ENCODE measurements at places on chromosomes 3 and 15.

- DNase-seq: no peak
Measured at GRCh38 chr15:85652457-85652856, 142.3 kb downstream of the KLHL25 start.

GRCh38 chr3:81459733-81460132 is 301.7 kb downstream of the GBE1 start:
- DNase-seq: no peak

GRCh38 chr3:37703626-37704025 is 158.1 kb upstream of the CTDSPL start:
- DNase-seq: no peak

DNA sequence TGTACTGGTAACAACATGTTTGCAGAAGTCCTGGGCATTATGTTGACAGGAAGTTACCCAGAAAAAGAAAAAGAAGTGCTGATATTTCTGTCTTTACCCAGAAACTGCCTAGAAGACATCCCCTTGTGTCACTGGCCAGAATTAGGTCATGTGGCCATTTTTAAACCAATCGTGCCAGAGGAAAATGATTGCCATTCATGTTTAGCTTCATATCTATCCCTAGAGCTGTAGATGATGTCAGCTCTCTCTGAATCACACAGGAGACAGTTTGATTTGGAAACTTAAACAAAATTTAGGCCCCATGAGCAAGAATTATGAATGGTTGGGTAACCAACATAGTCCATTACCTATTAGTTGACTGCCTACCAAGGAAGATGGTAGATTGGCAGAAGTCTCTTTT is 8.9 kb upstream of the PLOD2 start:
- no peak for DNase-seq

- DNase-seq: peak; percentile 13
Measured at GRCh38 chr15:95929232-95929846, 401.2 kb upstream of the NR2F2 start.

GRCh38 chr3:160400030-160400701 is 716 bp downstream of the SMC4 start:
- peak; percentile 42 for DNase-seq

DNA sequence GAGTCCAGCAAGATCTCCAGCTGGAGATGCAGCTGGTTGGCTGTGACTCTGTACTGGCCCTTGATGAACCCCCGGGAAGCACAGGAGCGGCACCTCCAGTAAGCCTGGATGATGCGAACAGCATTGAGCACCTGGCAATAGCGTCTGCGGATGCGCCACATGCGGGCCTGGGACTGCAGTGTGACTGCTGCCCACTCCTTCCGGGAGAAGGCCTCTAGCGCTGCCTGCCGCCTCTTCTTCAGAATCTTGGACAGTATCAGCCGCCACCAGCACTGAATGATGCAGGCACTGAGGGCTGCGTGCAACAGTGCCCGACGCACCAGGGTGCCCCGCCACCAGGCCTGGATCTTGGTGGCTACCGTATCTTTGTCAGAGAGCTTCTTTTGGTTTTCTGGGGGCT is 8.2 kb downstream of the IQCF1 start:
- DNase-seq: no peak

DNA sequence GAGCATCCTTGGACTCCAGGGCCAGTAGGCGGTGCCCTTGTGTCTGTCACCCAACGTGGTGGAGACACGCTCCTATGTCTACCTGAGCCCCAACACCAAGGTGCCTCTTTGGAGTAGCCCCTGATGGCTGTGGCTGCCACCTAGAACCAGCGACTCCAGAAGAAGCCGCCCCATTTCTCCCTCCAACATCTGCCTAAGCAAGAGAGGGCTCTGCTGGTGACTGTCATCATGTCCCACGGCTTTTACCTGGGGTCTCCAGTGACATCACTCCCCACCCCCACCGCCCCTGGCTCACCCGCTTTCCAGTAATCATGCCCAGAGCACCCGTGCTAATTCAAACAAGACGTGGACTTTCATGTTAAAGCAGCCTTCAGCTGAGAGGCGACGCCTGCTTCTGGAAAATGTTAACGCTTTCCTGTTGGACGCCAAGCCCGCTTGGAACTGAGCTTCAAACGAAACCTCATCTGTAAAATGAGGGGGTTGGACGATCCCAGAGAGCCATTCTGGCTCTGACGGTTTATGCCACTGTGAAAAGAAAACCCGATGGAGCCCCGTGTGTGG is 57.0 kb downstream of the ISG20 start:
- no peak for DNase-seq

DNA sequence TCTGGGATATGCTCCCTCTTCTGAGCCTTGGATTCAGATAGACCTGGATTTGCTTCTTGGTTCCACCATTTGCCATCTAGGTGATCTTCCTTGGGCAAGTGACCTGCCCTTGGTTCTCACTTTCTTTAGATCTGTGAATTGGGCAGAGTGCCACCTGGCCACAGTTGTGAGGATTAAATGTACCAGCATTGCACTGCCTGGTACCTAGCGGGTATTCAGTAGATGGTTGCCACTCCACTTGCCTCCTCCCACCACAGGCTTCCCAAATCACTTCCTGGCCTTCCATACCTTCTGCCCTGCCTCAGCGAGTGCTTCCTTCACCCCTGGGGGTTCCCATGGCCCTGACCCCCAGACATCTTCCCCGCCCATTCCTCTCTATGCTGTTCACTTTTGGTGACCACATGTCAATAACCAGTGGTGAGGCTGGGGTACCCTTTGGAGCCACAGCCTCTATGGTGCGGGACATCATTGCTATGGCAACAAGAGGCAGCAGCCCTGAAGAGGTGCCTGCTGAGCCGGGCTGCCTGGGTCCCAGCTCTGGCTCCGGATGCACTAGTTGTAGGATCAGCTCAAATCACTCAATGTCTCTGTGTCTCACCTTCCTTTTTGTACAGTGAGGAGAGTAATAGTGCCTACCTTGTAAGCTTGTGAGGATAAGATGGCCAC is 40.5 kb downstream of the CMTM7 start:
- DNase-seq: peak; percentile 22

DNA sequence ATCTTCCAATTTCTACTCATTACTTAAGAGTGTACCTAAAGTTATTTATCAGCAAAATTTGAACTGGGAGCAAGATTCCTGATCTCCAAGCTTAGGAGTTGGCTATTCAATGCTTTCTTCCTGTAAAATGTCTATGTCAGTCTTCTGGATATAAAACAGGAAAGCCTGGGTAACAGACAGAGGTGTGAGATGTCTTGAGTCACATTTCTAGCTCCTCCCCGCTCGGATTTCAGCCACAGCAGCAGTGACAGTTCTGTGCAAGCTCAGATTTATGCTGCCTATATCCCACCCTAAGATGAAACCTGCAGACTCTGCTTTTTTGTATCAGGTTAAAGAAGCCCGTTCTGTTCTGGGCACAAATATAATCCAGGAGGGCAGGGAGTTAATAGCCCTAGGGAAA is 2.1 kb upstream of the ARMC8 start:
- DNase-seq: no peak

GRCh38 chr3:123229145-123229544 is 27.4 kb downstream of the SEC22A start:
- no peak for DNase-seq

GRCh38 chr15:26119322-26119721 is 256.2 kb upstream of the ATP10A start:
- DNase-seq: no peak

DNA sequence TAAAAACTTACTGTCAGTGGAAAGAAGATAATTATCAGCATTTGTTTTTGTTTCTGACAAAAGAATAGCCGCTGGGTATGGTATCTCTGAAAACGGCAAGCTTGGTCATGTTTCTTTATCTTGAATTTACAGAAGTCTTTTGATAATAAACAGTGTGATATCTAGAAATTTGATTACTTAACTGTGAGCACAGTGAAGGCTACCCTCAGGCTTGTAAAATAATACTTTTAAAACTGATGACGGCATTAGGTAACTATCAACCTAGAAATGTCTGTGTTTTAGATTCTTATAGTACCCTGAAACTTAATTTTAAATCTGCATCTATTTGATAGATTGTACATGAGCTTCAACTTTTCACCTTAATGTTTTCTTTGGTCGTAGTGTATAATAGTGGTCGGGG is 43.4 kb downstream of the NSUN3 start:
- DNase-seq: no peak

- DNase-seq: no peak
Measured at GRCh38 chr15:57762302-57762701, 55.8 kb downstream of the POLR2M start.

DNA sequence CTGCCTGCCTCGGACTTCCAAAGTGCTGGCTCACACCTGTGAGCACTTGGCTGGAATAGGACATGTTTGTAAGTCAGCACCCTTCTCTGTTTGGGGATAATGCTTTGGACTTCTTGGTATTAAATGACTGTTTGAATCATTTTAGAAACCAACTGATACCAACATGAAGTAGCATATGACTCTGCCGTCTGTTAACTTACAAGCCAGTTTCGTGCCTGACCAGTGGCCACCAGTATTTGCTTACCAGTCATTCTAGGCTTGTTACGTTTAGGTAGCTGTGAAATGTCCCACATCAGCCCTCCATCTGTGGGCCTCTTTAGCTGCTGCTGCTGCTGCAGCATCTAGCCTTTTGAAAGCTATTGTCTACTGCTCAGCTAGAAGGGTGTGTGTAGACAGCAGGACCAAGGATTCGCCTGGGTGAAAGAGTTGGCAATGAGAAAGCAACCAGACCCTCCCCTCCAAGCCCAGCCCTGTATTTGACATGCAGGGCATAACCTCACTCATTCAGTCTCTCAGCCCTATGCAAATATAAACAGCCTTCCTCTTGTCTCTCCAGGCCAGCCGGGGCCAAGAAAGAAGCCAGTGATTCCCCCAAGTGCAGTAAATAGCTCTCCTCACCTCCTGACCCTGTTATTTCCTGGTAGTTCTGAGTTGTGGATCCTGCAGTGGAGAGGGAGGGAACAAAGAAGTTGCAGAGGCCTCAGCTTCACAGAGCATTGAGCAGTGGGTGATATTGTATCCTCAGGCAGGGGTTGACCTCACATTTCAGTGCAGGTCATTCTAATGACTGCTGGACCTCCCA is 51.0 kb downstream of the NKIRAS1 start:
- DNase-seq: no peak

GRCh38 chr15:64237677-64238076 is 74.9 kb upstream of the PPIB start:
- no peak for DNase-seq

DNA sequence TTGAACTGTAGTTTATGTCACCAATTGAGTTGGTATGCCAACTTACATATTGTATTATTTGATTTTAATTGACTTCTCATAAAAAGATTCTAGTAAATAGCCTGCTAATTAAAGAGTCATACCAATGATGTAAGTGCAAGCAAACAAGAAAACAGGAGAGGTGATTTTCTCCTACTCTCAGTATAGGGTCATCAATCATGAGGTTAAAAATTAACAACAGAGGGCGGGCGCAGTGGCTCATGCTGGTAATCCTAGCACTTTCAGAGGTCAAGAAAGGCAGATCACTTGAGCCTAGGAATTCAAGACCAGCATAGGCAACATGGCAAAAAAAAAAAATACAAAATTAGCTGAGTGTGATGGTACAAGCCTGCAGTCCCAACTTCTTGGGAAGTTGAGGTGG is 108.7 kb downstream of the MYO9A start:
- no peak for DNase-seq

- DNase-seq: no peak
Measured at GRCh38 chr15:27622371-27622770, 476.7 kb downstream of the OCA2 start.

DNA sequence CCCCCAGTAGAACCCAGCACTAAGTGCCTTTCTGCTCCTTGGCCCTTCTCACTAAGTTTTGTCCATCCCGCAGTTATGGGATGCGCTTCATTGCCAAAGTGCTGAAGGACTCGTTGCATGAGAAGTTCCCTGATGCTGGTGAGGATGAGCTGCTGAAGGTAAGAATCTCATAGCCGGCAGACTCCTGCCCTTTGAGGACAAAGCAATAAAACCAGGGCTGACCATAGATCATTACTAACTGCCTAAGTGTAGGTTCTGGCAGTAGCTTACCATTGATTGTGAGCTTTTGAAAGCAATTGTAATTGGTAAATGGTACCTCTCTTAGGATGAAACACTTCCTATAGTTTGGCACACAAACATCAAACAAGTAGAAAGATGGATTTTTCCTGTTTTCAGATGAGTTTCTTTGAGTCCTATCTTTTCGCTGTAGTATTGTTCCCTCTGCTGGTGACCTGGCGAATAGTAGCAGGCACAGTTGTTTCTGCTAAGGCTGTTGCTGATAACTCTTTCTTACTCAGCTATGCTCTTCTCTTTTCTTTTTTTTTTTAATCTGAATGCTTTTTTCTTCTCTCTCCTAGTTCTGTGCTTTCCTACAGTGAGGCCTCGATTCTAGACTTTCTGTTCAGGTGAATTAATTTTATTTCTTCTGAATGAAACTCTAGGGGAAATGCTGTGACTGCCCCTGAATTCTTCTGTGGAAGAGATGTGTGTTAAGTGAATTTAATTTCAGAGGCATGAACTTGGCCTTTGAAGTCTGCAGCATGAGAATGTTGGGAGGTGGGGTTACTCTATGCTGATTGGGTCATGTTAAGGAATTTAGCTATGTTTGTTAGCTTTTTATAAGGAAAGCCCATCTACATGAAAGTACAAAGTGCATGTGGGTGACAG is 47.4 kb upstream of the CRTC3 start:
- peak; percentile 34 for DNase-seq

DNA sequence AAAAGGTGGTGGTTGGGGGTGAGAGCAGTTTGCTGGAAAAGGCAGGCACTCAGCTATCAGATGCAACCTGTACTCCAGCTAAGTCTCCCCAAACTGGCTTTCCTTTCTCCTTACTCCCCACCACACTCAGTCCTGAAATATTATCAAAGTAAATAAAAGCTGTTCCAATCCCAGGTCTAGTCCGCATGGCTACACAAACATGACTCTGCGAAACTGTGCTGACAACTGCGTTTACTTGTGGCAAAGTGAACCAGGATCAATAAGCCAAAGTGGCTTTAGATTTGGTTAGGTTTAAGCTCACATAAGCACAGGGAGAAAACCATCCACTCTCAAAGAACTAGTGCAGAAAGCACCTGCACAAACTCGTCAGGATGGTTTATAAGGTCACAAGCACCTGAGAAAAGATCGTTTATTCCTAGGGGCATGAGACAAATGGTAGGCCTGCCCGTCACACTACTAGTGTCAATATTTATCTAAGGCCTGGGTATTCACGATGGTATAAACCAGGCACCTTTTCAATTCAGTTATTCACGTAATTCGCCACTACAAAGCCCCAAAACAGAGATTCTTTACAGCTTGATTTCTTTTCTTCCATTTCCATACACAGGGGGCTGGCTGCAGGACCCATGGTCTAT is 25.3 kb downstream of the LRIG1 start:
- DNase-seq: no peak

DNA sequence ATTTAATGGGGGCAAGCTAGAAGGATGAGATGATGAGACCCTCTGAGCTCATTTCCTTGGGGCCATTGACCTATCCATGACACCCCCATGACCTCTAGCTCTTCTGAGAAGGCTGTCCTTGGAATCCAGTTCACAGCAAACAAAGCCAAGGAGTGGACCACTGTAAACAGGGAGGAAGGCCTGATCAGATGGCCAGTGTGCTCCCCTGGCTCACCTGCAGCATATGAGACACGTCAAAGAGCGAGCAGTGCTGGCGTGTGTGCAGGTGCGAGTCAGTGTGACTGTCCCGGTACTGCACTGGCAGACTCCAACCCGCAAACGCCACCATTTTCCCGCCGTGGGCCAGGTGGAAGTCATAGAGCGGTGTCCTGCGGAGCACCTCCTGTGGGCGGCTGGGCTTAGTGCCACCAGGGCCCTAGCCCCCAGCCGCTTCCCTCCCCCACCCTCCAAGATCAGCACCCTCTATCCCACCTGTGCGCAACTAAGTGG is 339 bp downstream of the AMT start:
- no peak for DNase-seq

Measured in activated CD4-positive, alpha-beta T cell treated with anti-CD3 and anti-CD28 coated beads, Interleukin-2, Interleukin-6, amounts not matched to agents 100 ng/mL and 50 ng/mL, durations not matched to agents 16 hours and 8 hours (primary cell).